ENCODE measurements at places on chromosomes 2 and 18.

- DNase-seq = no peak
Measured at GRCh38 chr2:174499371-174499770, 12.5 kb upstream of the GPR155 start.

DNA sequence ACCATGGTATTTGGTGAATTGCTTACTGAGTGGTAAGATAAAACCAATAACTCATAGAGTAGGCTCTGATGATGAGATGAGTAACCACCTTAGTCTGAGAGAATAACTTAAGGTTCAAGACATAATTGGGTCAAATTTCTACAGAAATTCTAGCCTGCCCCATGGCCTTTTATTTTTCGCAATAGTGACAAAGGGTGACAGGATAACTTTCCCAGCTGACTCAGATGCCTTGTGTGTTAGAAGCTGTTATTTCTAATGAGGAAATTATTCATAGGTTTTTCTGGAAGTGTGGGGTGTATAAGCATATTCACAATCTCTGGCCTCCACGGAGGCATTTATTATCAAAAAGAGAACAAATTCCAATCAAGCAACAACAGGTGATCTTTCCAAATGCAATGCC is 159.0 kb downstream of the NUP35 start:
- DNase-seq = no peak

- peak; percentile 58 for DNase-seq
Measured at GRCh38 chr2:43184339-43184895, 42.0 kb downstream of the ZFP36L2 start.

DNA sequence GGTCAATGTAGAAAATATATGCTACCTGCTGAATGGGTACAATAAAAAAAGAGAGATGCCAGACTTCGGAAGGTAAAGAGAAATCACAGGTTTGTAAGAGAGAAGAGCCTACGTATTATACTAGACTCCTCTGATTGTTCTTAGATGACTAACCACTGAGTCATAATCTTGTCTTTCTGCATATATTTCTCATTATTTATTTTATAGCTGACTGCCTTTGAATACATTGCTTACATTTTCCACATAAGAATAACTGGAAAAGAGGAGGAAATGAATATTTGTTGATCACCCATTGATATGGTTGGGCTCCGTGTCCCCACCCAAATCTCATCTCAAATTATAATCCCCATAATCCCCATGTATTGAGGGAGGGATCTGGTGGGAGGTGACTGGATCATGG is 90.3 kb upstream of the RAB27B start:
- peak; percentile 41 for DNase-seq

GRCh38 chr2:15836689-15837610 is 103.4 kb upstream of the MYCN start:
- no peak for DNase-seq

DNA sequence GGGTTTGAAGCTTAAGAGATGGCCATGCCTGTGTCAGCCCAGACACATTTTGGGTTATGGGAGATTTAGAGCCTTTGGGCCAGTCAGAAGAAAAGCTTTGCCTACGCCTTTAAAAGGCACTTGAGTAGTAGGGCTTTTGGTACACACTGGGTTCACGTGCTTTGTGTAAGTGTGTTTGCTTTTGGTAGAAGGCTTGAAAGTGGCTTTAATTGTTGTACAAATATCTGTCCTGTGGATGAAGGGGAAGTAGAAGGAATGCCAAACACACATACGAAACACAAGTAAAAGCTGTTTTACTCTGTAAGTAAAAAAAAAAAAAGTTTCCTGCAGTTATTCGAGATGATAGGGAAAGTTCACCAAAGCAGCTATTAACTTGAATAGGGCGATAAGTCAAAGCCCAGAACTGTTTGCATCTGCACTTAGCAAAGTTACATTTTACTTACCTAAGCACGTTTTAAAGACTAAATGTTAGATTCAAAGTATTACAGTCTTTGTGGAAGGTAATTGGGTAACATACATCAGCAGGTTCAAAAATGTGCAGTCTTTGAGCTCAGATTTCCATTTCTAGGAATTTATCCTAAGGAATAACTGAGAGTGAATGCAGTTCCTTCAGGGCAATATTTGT is 75.4 kb downstream of the STK25 start:
- DNase-seq = no peak

- DNase-seq = peak; percentile 19
Measured at GRCh38 chr2:224162122-224162521, 123.0 kb upstream of the SERPINE2 start.

- no peak for DNase-seq
Measured at GRCh38 chr2:38185012-38185491, 109.1 kb upstream of the CYP1B1 start.

DNA sequence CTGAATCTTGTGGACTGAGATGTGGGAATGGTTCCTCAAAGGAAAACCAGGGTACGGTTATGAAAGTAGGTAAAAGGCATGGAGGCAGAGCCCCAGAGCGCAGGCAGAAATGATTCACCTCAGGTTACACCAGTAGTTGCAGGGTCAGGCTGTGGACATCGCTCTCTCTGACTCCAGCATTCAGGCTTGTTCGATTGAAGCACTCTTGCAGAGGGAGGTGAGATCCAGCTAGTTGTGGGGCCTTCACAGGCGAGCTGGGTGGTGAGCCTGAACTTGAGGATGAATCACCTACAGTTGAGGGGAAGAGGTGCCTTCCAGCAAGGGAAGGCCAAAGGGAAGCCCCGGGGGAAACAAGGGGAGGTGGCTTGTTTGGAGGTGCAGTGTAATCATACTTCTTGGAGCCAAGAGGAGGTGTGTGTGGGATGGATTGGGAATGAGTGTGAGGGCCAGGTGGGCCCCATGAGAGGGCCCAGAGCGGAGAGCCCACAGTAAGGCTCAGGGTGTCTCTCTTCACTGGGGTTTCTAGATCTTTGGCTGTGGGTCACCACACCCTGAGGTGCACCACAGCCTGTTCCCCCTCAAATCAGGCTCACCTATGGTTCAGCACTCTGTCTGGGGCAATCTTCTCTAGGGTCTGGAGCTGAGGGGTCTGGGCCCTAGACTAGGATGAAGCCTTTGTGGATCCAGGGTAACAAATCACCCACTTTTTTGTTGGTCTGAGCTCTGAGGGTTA is 48.5 kb upstream of the MCFD2 start:
- no peak for DNase-seq

DNA sequence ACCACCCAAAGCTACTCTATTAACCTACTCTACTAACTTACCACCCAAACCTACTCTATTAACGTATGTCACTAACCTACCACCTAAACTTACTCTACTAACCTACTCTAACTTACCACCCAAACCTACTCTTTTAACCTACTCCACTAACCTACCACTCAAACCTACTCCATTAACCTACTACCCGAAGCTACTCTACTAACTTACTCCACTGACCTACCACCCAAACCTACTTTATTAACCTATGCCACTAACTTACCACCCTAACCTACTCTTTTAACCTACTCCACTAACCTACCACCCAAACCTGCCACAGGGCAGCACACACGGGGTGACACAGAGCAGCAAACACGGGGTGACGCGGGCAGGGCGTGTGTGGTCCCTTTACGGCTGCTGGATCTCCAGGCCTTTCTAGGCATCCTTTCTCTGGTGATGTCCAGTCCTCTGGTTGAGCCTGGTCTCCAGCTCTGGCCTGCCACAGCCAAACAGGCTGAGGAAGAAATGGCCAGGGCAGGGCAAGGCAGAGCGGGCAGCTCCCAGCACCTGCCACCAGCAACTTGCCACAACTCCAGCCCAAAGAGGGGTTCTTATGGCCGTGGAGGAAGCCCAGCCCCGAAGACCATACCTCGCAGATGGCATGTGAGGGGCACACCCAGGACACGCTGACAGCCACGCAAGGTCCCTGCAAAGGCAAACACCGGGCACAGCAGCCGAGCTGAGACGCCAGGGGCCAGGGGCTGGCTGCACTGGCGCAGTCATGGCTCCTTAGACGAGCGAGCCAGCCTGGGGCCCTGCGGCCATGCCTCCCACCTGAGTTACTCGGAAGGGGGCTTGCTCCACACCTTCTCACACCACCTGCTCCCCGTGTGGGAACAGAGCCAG is 25.7 kb downstream of the PXDN start:
- no peak for DNase-seq

DNA sequence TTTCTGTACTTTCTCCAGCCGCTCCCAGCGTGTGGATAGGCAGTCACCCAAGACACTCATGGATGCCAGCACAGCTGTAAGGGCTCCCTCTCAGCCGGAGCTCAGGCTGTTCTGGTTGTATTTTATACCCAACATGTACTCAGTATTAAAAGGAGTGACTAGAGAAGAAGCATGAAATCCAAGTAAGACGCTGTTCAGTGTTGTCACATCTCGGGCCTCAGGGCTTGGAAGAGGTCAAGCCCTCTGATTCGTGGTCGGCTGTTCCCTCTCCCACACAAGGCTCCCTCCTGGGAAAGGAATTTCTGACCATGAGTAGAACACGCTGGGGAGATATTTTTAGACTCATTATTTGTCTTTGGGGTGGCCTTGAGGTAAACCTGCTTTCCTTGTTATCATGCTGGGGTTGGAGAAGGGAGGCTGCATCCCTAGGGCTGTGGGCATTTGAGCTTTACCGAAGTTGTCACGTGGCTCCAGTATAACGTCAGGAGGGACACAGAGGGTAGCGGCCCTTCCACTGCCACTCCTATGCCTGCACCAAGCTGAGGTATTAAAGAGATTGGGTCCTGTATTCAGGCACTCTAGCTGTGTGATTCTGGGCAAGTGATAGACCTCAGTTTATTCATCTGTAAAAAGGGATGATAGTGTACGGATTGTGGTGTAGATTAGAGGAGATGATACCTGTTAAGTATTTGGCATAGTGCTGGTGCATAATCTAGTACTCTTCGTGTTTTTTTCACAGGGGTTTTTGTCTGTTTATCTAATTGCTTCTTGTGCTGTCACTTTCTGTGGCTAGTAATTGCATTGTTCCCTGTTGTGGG is 34.1 kb downstream of the HK2 start:
- DNase-seq = no peak

DNA sequence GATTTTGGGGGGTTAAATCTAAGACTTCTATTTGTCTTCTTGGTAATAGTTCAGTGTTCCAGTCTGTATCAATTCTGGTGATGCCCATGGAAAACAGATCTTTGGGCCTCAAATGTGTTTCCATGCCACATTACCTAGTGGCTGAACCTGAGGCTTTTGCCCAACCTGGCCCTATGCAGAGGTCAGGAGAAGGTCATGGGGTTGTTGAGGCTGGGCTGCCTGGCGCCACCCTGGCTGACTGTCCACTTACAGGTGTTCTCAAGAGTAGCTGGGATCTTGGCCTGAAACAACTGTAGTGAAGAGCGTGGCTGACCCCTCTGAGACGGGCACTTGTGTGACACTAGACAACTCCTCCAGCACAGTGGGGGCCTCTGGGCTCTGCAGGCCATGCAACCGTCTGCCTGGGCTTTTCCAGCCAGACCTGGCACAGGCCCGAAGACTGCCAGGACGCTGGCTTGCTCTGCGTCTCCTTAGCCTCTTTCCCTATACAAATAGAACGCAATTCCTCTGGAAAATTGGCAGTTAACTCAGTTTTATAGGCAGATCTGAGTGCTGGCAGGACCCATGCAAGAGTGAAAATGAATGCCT is 127.8 kb downstream of the TRIM43 start:
- DNase-seq = no peak

DNA sequence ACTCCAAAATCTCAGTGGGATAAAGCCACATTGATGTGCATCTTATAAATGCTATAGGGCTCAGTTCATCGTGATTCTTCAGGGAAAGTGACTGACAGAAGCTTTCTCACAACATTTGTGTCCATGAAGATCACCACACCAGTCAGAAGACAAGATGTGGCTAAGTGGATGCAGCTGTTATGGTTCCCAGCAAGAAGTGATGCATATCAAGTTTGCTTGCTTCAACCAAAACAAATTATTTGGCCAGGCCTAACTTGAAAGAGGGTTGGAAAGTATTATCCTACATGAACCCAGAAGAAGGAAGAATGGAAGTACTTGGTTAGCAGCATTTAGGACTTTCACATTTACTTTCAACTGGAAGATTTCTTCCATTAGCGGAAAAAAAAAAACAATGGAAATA is 210.0 kb upstream of the ACVR2A start:
- DNase-seq = no peak

DNA sequence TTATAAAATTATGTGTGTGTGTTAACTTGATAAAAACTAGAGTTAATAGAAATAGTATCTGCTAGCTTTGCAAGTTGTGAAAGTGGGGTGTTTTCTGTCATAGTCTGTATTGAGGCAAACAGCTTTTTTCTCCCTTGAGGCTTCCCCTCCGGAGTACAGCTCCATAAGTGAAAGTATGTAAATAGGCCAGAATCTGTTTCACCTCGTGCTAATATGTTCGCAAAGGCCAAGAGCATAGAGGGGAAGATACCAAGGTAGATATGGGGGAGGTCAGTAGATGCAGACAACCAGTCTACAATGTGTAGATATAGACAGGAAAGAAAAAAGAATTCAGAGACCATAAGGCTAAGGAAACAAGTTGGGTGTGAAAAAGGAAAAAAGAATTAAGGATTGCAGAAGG is 72.9 kb downstream of the PTRHD1 start:
- DNase-seq = no peak

GRCh38 chr2:10478916-10479315 is 30.8 kb upstream of the ODC1 start:
- no peak for DNase-seq

DNA sequence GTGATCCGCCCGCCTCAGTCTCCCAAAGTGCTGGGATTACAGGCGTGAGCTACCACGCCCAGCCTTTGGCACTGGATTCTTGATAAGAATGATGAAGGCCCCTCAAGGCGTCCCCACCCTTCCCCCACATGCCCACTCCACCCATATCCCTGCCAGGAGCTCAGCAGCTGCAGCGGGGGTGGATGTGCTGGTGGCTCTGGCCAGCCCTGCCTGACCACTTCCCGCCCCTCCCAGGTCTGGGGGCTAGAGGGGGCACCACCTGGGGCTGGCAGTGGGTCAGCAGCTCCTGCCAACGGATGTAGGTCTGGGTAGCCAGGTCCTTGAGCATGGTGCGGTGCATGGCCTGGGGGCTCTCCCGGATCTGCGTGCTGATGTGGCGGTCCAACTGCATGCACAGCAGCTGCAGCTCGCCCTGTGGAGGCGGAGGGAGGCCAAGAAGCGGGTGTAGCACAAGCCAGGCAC is 7.8 kb upstream of the SEMA4C start:
- no peak for DNase-seq

DNA sequence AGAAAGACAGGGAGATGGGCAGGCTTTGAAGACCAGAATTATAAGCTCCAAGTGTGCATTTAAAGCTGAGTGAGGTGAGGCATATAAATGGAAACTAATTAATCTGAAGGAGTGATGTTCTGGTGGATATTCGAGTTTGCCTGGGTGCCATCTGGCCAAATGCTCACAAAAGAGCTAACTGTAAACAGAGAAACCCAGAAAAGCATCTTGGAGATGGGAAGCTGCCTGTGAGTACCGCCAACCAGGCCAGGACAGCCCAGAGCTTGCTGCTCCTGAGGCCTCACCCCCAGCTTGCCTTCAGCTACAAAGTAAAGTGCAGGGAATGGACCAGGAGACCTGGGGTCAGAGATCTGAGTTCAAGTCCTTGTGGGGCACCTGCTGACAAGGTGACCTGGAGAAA is 446.1 kb upstream of the MYT1L start:
- DNase-seq = no peak

- DNase-seq = no peak
Measured at GRCh38 chr18:5693699-5694294, 150.0 kb upstream of the EPB41L3 start.

Measured in amniotic stem cell (primary cell).